Activated T-cell treated with anti-CD3 and anti-CD28 coated beads, Interleukin-2, amount 50 U/mL, for 48 hours (primary cell): ENCODE measurements at places on chromosomes 11 and 22.

DNA sequence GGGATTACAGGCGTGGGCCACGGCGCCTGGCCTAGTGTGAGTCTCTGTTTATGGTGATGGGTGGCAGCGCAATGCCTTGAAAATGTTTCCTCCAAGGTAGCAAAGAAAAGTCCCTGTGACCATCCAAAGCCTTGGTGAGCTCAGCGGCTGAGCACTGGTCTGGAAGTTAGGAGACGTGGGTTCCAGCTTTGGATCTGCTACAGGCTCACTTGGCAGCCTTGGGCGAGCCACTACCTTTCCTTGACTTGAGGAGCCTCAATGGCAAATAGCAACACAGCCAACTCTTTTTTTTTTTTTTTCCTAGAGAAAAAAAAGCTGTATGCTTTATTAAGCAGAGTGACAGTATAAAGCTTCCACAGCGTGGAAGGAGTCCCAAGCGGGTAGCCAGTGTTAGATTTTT is 61.3 kb upstream of the RASD2 start:
- DNase-seq: no peak

DNA sequence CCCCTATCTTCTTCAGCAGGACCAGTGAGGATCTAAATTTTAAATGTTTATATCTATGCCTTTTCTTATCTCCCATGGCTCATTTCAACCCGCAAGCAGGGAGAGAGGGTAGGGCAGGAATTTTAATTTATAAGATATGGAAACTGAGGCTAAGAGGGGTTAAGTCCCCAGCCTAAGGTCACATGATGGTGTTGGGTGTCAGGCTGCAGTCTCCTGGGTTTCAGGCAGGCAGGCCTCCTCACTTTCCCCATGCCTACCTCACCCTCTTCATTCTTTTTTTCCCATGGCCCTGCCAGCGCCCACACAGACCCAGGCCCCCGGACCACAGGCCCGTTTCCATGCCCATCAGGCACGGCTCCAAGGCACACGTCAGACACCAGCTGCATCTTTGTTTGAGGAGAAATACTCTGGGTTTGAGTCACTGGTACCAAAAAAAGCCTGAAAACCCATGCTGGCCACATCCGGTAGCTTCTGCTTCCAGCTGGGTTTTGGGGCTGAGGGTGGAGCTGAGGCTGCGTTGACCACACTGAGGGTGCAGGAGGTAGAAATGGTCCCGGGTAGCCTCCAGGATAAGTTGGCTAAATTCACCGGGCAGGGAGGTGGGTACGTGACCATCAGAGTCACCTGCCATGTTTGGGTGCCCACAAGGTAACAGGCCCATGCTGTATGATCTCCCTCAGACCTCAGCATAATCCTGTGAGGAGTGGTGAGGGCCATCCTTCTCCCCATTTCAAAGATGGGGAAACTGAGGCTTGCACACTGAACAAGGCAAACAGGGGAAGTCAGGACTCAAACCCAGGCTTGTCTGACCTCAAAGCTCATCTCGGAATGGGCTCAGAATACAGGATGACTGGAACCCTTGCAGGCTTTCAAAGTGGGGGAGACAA is 7.5 kb downstream of the CRYBB1 start:
- DNase-seq: peak; percentile 58

GRCh38 chr11:117269856-117270255 is 21.3 kb upstream of the BACE1-AS start:
- no peak for DNase-seq

- peak; percentile 70 for DNase-seq
These were observed at the start of gene CNIH2 for GRCh38 chr11:66277471-66278362. Gene CNIH2, plus strand, starts transcription at chr11:66278175. Its CDS starts 282 bp downstream, at chr11:66278457.

DNA sequence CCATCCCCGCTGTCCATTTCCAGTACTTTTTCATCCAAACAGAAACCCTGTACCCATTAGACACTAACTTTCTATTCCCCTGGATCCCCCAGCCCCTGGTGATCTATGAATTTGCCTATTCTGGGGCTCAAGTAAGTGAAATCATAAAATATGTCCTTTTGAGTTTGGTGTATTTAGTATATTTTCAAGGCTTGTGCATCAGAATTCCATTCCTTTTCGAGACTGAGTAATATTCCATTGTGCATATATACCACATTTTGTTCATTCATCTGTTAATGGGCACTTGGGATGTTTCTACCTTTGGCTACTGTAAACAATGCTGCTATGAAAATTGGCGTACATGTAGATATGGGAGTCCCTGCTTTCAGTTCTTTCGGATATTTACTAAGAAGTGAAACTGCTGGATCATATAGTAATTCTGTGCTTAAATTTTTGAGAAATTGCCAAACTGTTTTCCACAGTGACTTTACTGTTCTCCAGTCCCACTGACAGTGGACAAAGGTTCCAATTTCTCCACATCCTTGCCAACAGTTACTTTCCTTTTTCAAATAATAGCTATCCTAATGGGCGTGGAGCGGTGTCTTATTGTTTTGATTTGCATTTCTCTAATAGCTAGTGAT is 16.1 kb downstream of the APLP2 start:
- DNase-seq: no peak

- DNase-seq: no peak
These were observed 8.3 kb downstream of the ATP5MGL start for GRCh38 chr22:42632096-42632495.
